Activated CD4-positive, CD25-positive, alpha-beta regulatory T cell (primary cell): ENCODE measurements at places on chromosomes 1 and 21.

DNA sequence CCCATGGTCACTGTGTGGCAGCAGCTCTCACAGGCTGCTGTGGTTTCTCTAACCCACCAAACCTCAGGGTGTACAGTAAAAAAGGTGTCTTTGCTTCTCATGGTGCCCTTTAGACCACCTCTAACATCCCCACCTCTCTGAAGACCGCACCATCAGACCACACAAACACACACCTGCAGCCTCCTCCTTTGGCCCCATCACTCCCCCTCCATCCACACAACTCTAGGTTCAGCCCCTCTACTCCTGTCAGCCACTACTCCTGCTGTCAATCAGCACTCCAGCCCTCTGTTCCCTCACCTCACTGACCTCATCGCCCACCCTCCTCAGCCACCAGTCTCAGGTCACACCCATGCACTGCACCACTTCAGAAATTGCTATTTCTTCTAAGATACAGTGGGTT, 7.5 kb downstream of the ZNF692 start:
- DNase-seq: no peak

DNA sequence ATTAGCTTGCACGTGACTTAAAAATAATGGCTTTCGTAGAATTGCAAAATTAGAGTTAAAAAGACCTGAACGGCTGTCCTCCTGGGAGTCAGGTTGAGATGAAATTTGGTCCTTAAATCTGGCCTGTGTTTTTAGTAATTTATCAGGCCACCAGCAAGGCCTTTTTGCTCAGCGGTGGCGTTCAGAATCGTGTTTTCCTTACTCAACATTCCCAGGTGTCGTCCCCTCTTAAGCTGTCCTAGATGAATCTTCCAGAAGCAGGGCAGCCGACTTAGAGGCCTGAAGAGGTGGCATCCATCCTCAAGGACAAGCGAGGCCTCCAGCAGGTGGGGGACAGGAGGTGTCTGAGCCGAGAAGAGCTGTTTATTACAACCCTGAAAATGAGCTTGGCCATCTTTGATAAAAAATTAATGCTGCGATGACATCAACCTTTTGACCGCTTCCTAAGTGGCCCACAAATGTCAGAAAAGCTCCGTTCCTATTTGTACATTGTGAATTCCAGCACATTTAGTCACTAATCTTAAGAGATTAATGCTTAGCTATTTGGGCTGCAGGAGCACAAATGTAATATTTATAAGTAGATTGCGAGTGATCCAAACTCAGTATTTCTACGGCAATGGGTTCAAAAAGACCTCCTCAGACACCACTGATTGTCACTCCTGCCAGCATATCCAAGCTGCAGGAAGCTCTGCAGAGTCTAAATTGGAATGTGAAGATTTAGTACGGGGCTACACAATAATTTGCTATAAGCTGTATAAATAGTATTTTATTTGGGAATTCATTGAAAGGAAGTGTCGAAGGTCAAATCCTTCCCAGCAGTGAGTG, 344.1 kb upstream of the VAMP3 start:
- DNase-seq: no peak

DNA sequence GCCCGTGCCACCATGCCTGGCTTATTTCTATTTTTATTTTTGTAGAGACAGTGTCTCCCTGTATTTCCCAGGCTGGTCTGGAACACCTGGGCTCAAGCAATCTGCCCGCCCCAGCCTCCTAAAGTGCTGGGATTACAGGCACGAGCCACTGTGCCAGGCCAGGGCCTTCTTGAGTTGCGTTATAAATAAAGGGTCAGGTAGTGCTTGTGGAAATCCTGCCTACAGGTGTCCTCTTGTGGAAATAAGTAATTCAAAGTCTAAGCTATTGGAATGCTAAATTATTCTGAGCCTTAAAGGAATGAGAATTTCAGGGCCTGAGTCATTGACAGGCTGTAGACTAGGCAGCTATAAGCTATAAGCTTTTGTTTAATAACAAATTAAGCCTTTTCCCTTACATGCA, 8.1 kb upstream of the SFT2D2 start:
- no peak for DNase-seq

DNA sequence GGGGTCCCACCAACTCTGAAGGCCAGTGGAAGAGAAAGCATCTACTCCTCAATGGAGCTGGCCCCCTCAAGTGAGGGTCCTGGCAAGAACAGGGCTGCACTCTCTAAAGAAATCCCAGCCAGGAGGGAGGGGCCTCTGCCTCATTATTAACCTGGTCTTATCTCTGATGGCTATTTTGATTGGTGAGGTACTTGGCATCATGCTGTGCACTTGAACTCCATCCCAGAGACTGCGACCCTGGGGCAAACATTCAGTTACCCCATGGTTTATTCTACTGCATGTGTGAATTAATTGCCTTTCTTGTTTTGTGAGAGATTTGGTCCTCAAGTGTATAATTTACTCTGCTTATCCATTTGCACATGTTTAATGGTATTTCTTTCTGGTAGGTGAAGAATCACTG, 55.0 kb upstream of the ETV3 start:
- DNase-seq: no peak

GRCh38 chr1:229340496-229340895, 2.4 kb downstream of the CCSAP start:
- no peak for DNase-seq

DNA sequence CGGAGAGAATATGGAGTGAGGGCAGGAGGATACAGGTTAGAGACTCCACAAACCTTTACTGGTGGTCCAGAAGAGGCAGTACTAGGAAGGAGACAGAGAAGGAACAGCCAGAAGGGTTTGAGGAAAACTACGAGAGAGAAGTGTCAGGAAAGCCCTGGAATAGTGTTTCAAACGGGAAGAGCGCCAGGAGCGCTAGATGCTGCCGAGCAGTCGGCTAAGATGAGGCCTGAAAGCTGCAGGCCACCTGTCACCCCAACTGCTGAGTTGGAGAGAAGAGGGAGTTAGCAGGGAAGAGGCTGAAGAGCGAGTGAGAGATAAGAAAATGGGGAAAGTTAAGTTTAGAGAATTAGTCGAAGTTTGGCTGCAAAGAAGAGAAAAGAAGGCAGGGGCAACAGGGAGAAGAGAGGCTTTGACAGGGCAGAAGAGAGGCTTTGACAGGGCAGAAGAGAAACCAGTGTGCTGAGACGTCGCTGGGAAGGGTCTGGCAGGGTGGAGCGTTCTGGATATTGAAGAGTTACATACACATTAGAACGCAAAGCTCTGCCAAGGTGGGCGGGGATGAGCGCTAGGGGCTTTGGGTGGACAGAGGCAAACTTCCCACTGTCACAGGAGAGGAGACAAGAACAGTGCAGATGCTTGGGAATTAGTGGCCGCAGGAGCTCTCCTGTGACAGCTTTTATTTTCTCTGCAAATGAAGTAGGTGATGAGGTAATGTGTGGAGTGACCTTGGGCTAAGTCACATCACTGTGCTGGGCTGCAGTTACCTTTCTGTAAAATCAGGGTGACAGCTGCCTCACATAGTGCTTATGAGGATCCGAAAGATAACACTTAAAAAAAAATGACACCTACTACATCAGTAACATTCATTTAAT, 31.2 kb downstream of the PCSK9 start:
- DNase-seq: no peak

DNA sequence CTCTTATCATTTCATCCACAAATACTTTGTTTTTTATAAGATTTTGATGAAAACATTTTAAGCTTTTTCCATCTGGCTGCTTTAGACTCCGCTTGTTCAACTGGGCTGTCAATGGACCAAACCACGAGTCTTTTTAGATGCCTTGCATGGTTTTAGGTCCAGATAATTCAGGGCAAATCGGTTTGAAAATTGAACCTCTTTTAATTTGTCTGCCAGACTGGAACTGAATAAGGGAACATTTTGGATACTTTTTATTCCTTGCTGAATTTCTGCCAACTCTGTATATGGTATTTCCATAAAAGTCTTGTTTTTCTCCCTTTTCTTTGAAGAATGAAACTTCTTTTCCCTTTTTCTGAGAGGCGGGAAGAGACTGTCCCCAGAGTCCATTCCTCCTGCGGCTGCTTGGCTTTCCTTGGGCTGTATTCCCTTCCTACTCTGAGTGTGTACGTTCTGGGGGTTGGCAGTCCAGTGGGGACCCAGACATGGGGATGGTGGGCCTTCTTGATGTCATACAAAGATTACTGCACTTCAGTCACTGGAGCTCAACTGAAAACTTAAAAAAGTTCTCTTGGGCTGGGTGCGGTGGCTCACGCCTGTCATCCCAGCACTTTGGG, 46.5 kb upstream of the CNN3 start:
- DNase-seq: no peak

GRCh38 chr1:78426408-78426807, 64.4 kb upstream of the PTGFR start:
- no peak for DNase-seq

GRCh38 chr1:192080684-192081083, 77.6 kb upstream of the RGS18 start:
- no peak for DNase-seq

DNA sequence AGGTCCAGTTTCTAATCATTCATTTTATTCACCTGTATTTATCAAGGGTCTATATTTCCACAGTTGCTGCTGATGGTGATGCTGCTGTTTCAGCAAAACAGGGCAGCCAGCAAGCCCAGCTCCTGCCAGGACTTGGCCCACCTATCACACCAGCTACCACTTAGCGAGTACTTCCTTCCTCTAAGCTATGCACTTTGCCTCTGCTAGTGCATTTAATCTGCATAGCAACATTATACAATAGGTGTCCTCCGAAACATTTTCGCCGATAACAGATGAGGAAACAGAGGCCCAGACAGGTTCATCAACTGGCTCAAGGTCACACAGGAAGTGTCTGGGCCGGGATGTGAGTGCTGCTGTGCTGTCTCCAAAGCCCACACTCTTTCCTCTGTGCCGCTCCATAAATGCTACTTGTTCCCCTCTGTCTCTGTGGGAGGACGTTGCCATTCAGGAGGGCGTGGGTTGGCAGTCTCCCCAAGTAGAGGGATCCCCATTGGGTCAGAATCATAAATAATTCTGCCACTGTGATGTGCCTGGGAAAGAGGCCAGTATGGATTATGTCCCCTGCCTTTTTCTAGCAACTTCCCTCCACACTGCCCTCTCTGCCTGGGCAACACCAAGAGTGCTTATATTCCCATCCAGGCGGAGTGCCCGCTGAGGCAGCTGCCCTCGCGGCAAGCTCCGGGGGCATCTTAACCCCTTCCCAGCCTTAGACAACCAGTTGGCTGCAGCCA, 9.4 kb upstream of the PLEKHA6 start:
- DNase-seq: no peak

- DNase-seq: no peak
These were observed 87.4 kb upstream of the TTC39A start for GRCh38 chr1:51417496-51418383.

DNA sequence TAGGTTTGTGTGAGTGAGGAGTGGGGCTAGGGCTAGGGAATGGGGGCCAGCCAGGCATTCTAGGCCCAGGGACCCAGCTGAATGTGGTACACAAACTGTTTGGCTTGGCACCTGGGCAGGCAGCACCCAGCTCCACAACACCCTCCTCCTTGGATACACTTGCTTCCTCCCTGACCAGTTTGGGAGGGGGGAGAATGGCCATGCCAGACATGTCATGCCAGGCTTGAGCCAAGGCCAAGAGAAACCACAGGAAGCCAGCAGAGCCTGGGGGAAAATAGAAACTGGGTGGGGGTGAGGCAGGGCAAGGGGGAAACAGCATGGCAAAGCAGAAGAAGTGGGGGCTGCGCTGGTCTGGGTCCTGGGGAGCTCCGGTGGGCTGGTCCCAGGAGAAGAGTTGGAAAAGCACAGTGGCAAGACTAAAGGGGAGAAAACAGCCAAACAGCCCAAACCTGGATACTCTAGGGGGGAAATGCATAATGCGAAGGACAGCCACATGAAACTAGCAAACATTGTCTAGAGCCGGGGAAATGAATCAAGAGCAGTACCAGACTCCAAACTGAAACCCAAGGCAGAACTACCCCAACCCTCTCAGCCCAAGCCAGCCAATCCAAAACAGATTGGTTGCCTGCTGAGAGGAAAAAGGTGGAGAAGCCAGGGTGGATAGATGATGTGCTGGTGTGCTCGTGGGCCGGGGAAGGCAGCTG, 47.9 kb downstream of the LGR6 start:
- DNase-seq: no peak
